Thoracic aorta (tissue), 2 donors: ENCODE measurements at places on chromosomes 4 and X. TPM values are rescaled to one million over a fixed set of nuclear protein-coding genes. Genes with fewer than 3 reads are reported as not detected.

Gene CDKL2
- 4.7 TPM for total RNA-seq

Gene CSN1S1
- total RNA-seq: not detected

Gene PRICKLE3
- total RNA-seq: 46.7 TPM

GRCh38 chrX:39724544-39724943 is 373.2 kb downstream of the BCOR start:
- DNase-seq: no peak

GRCh38 chr4:1562371-1562770 is 121.7 kb downstream of the FAM53A start:
- no peak for DNase-seq

GRCh38 chr4:54063229-54063628 is 1.2 kb downstream of the CHIC2 start:
- no peak for DNase-seq

DNA sequence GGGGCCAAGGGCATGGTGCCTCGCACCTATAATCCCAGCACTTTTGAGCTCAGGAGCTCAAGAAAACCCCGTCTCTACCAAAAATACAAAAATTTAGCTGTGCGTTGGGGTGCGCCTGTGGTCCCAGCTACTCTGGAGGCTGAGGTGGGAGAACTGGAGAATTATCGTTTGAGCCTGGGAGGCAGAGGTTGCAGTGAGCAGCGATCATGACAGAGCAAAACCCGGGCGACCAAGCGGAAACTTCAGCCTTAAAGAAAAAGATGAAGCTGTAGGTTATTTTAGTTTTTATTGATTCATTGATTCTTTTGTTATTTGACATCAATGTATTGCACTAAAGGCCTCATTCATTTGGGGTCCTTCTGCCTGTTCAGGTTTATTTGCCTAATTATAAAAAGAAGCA is 5.4 kb downstream of the TMPRSS11F start:
- no peak for DNase-seq

Gene ADAMTS3
- 5.4 TPM for total RNA-seq

DNA sequence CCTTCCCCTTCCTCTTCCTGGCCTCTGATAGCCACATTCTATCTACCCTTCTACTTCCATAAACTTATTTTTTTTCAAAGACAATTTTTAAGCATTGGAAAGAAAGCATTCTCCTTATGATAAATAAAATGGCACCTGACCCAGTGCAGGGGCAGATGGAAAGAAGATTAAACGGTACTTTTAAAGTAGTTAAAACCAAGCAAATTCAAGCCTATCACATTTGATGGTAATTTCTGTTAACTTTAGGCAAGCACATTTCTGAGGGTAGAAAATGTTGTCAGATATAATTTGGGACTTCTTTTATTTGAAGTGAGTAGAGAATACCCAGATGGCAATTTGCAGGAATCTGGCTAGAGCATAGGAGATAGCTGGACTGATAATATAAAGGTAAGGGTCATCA is 332.9 kb downstream of the EPHA5 start:
- no peak for DNase-seq
